ENCODE measurements at places on chromosomes 12 and 14. TPM values are rescaled to one million over a fixed set of nuclear protein-coding genes. Genes with fewer than 3 reads are reported as not detected.

CLEC1A gene
- total RNA-seq: not detected

NAP1L1 gene
- 132 TPM for total RNA-seq

IKZF4 gene
- 5.3 TPM for total RNA-seq

TAS2R8 gene
- total RNA-seq: not detected

Measured in mesangial cell (primary cell).